ENCODE measurements at places on chromosomes 2 and 18.
A peak's percentile ranks its signal among the peaks of the same experiment; 100 is the strongest.

DNA sequence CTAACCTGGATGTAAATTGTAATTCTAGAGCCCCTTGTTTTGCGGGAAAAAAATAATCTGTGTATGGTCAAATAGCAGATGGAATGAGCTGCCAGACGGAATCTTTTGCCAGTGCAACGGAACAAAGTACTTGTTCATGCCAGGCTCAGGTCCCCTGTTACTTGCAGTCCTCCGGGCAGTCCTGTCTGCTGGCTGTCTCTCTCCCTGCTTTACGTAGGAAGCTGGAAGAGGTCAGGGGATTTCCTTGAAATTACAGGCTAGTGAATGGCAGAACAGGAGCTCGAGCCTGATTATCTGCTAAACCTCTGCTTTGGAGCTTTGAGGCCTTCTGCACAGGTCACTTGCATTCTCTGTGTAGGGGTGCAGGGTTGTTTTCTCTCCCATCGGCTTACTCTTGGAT is 54.8 kb downstream of the LRRFIP1 start:
- DNase-seq, result no peak

- no peak for DNase-seq
These were observed 578 bp upstream of the ACKR3 start for GRCh38 chr2:236568922-236569572.

DNA sequence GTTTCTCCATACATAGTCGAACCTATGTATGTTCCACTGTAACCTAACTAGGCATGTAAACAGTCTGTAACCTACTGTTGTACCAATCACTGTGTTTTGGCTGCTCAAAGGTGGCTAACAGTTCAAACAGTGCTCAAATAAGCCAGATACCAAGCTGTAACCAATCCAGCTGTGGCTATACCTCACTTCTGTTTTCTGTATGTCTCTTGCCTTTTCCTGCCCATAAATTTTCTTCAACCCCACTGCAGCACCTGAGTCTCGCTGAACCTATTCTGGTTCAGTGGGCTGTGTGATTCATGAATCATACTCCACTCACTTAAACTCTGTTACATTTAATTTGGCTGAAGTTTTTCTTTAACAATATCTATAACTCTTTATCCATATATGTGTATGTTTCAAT is 340.7 kb downstream of the LPIN1 start:
- DNase-seq, result no peak

- no peak for DNase-seq
These were observed 158.4 kb downstream of the GALNT14 start for GRCh38 chr2:30979822-30980245.

DNA sequence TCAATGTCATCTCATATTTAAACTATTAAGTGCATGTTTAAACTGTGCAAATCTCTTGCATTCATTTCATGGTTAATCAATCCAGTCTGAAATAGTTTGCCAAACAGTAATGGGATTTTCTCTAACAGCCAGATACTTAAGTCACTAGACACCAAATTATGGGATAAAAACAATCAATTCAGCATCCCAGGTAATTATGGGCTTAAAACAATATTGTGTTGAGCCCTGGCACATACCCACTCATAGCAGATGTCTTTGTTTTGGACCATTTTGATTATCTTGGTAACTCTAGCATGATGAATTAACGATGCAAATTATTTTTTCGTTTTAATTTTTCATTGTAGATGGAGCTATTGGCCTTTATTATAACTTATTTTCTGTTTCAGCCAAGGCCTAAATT is 118.5 kb upstream of the CD302 start:
- no peak for DNase-seq

DNA sequence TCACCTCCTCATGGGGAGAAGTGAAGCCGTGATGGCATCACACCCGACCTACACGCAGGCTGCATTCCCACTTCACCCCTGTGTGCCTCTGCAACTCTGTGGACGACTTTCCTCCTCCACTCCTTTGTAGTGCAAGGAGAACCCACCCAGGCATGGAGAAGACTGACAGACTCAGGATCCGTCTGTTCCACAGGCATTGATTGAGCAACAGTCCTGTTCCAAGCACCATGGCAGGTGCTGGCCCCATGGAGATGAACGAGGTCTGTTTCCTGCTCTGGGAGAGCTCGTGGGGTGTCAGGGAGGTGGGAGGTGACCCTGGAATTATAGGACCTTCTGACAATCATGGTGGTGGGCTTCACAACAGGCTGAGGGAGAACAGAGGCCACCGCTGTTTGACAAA is 284.7 kb upstream of the HDAC4 start:
- no peak for DNase-seq

GRCh38 chr2:119697290-119698020 is 18.5 kb downstream of the TMEM177 start:
- DNase-seq, result peak; percentile 66

- DNase-seq, result peak; percentile 75
These were observed 832.2 kb upstream of the FANCL start for GRCh38 chr2:59073286-59073685.

GRCh38 chr2:39468579-39469451 is 31.7 kb upstream of the MAP4K3 start:
- DNase-seq, result no peak

DNA sequence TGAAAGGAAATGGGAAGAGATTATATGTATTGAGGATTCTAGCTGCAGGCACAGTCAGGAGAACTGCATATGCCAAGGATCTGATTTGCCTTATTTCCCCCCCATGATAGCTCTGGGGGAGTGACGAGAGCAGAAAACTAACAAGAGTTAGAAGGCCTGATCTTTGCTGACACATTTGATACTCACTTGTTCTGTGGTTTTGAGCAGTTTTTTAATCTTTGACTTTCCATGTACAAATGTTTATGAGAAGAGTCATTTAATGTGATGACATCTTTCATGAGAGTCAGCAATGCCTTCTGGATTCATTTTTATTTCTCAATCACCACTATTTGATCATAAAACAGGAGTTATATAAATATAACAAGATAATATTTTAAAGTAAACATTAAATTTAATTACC is 12.7 kb upstream of the SERPINB7 start:
- DNase-seq, result no peak

- DNase-seq, result no peak
These were observed 31.1 kb downstream of the TMEM178A start for GRCh38 chr2:39696838-39697237.

- no peak for DNase-seq
These were observed 1.1 kb upstream of the PGAP1 start for GRCh38 chr2:196927376-196928225.

- DNase-seq, result no peak
These were observed 34.1 kb upstream of the RNF149 start for GRCh38 chr2:101342625-101343008.

DNA sequence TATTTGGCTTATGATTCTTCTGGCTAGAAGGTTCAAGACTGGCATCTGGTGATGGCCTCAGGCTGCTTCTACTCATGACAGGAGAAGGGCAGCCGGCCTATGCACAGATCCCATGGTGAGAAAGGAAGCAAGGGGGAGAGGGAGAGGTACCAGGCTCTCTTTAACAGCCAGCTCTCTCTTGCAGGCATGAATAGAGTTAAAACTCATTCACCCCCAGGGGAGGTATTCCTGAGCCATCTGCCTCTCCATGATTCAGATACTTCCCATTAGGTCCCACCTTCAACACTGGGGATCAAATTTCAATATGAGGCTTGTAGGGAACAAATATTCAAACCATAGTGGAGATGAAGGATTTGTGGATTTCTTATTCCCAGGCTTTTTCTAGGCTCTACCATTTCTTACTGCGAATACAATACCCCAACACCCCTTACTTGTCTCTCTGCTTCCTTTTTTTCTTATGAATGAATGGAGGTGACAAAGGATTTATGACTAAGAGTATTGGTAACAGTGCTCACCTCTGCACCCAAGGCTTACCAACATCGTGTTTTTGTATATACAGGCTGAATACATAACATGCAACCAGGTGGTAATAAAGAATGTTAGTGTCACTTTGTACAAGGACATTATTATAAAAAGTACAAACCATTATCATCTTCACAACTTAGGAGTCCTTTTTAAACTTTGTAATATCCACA is 454.6 kb upstream of the TRIB2 start:
- DNase-seq, result no peak

DNA sequence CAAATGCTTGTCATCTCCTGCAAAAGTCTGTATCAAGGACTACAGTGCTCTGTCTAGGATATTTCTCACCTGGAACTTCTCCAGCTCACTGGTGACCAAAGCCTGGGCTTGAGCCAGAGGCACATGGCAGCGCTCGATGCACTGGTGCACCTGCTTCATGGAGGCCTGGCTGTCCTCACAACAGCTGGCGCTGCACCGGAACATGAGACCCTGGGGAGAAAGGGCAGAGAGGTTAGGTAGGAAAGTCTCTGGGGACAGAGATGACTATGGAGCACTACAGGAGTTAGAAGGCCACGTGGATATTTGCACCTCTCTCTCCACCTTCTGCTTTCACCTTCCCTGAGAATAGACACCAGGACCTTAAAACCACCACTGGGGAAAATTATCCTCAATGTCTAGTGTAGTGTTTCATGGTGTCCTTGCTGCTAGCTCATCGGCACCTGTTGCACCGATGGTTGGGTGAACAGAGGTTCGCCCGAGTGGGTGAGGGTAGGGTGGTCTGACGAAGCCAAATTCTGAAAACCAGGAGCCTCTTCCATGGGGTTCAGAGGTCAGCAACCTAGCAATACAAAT is 1.0 kb downstream of the FAM136A start:
- DNase-seq, result no peak

- no peak for DNase-seq
These were observed 439.1 kb upstream of the HNMT start for GRCh38 chr2:137525132-137525531.

- peak; percentile 95 for DNase-seq
These were observed at the start of gene DNAH7 for GRCh38 chr2:196068271-196069209. DNAH7 (minus strand) TSS chr2:196068837; CDS start chr2:196068711, 126 bp downstream.

DNA sequence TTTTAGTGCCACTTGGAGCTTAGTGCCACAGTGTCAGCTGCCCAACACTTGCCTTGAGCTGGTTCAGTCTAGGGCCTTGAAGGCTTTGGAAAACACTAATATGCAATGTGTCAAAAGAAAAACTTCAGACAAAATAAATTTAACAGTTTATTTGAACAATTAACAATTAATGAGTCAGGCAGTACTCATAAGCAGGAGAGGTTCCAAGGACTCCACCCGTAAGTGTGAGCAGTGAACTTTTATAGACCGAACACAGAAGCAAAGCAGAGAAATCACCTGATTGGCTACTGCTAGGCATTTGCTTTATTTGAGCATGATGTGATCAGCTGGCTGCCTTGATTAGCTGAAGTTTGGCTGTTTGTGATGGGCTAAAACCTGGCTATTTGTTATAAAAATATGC is 49.5 kb upstream of the TBC1D8 start:
- no peak for DNase-seq

- DNase-seq, result peak; percentile 7
These were observed 39.1 kb upstream of the FAM136A start for GRCh38 chr2:70340761-70341476.

- DNase-seq, result no peak
These were observed 469.9 kb downstream of the SOCS6 start for GRCh38 chr18:70758780-70759179.

- DNase-seq, result no peak
These were observed 21.7 kb downstream of the GPR35 start for GRCh38 chr2:240646900-240647502.

DNA sequence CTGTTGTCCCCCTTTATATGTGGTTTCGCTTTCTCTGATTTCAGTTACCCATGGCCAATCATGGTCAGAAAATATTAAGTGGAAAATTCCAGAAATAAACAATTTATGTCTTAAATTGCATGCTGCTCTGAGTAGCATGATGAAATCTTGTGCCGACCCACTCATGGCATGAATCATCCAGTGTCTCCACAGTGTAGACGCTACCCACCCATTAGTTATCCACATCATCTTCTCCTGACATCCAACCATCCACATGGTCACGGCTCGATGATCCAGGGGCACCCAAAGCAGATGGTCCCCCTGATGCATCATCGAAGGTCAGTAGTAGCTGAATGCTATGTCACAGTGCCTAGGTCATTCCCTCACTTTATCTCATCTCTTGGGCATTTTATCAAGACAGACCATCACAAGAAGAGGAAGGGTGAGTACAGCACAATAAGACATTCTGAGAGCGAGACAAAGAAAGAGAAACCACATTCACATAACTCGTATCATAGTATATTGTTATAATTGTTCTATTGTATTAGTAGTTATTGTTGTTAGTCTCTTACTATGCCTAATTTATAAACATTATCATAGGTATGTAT is 44.1 kb upstream of the ACKR3 start:
- no peak for DNase-seq

DNA sequence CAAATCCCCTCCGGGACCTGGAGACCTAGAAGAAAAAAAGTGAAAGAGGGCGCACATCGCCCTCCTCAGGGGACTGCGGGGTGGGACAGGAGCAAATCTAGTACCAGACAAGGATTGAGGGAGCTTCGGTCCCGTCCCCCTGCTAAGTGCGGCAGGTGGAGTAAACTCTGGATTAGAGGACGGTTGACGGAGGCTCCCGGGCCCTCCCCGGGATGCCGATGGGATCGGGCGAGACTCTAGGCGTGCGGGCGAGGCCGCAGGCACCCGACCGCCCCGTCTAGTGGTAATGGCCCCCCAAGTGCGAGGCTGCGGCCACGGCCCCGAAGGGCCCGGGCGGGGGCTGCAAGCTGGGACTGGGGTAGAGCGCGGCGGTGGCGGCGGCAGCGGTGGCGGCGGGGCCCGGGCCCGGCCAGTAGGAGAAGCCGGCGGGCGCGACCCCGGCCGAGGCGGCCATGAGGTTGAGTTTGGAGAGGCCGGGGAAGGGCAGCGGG is 3.5 kb downstream of the FEV start:
- DNase-seq, result no peak

GRCh38 chr2:204931562-204931961 is 386.3 kb downstream of the PARD3B start:
- DNase-seq, result no peak

GRCh38 chr2:163466331-163467250 is 269.2 kb downstream of the FIGN start:
- peak; percentile 61 for DNase-seq

DNA sequence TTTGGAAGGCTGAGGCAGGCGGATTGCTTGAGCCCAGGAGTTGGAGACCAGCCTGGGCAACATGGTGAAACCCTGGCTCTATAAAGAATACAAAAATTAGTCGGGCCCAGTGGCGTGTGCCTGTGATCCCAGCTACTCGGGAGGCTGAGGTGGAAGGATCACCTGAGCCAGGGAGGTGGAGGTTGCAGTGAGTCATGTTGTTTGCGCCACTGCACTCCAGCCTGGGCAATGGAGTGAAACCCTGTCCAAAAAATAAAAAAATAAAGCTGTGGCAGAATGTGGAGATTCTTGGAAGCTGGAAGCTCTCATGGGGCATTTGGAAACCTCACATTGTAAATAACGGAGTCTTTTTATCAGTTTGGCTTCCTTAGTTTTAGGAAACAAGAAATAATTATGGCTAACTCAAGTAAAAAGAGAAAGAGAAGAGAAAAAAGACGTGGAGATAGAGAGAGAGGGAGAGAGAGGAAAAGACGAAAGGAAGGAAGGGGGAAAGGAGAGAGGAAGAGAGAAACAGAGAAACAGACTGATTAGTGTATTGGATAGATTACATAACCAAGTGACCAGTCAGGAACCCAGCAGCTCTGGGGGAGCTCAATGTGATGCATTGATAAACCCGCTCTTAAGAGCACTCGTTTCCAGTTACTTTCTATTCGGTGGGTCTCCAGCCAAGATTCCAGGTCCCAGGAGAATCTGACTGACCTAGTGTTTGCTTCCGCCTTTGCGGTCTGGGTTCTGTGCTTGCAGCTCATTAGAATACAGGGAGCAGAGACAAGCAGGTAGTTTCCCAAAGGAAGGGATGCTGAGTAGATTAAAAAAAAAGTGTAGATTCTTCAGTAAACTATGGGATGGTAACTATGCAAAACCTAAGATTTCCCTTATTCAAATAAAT is 1.1 kb upstream of the SPAST start:
- DNase-seq, result peak; percentile 13

All from spinal cord (tissue), 10 donors.